ENCODE measurements at places on chromosomes 2 and 18. TPM values are rescaled to one million over a fixed set of nuclear protein-coding genes. Genes with fewer than 3 reads are reported as not detected.

DNA sequence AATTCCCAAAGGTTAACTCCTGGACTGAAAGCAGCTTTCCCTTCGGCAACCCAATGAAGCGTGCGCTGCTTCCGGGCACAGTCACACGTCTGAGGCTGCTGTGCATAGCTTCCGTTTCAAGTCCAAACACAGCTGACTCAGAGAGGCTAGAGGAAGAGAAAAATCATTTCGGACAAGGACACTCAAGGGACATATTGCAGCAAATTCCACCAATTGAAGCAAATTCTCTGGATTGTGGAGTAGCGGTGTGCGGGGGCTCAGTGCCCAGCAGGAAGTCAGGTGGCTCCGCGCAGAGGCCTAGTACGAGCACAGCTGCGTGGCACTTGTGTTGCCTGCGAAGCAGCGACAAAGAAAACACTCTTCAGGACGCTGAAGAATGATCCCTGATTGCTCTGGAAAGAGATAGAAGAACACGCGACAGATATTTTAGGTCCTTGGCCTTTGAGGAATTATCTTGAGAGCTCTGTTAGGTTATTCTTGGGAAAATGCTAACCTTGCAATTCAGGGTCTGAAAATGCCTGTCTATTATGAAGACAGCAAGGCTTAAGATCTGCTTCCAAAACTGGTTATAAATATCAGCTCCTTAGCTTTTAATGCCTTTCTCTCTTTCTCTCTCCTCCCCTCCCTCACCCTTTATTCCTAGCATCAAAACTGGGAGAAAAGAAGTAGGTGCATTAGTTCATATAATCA, 352.6 kb upstream of the DLGAP1 start:
- H3K4me1 ChIP-seq, result no peaks in the 10 kb centered on the region
- no peak overlapping the region for H3K27ac ChIP-seq
- no peak overlapping the region for H3K4me3 ChIP-seq
- H3K36me3 ChIP-seq, result no peaks in the 10 kb centered on the region
- DNase-seq, result no peak

GRCh38 chr2:142869461-142870106, 7.9 kb upstream of the KYNU start:
- peaks cover 6% of the 10 kb centered on the region for H3K4me1 ChIP-seq
- no peak overlapping the region for H3K27ac ChIP-seq
- H3K27me3 ChIP-seq, result no peaks in the 10 kb centered on the region
- no peaks in the 10 kb centered on the region for H3K36me3 ChIP-seq
- H3K4me3 ChIP-seq, result no peak overlapping the region
- no peak for DNase-seq

DNA sequence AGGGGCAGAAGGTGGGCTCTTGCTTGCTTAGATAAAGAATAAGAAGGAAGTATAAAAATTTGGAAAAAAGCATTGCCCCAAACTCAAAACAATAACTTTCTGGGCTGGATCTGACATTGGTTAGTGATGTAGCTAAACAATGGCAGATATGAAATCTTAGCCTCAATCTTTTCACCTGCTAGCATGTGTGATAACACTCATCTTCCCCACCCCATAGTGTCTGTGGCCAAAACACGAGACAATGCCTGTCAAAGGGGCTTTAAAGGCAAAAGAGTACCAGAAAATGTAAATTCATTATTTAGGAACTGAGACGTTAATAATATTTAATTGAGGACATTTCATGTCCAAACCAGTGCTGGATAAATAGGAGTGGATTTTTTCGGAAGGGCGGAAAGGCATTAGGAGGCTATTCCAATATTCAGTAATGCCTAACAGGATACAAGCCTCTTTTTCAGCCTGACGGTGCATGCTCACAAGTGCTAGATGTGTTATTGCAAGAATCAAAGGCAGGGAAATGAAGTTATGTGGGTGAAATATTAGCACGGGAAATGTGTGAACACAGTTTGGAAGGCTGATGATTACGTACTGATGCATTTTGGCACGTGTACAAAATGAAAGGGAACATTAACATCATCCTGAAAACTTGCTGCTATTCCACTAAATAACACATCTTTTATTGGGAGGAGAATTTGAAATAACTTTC, 395.7 kb downstream of the GALR1 start:
- H3K4me1 ChIP-seq, result no peaks in the 10 kb centered on the region
- DNase-seq, result no peak
- H3K36me3 ChIP-seq, result no peaks in the 10 kb centered on the region

- H3K27me3 ChIP-seq, result peaks cover 5% of the 10 kb centered on the region
- no peaks in the 10 kb centered on the region for H3K4me1 ChIP-seq
- no peaks in the 10 kb centered on the region for H3K36me3 ChIP-seq
- no peak overlapping the region for H3K27ac ChIP-seq
Observed at GRCh38 chr2:222239091-222239490, 59.7 kb downstream of the PAX3 start.

GRCh38 chr2:70655786-70656185, 102.2 kb upstream of the TGFA start:
- no peaks in the 10 kb centered on the region for H3K36me3 ChIP-seq
- H3K27ac ChIP-seq, result no peak overlapping the region
- H3K4me1 ChIP-seq, result no peaks in the 10 kb centered on the region
- peaks cover 6% of the 10 kb centered on the region for H3K27me3 ChIP-seq
- DNase-seq, result no peak

- no peak overlapping the region for H3K4me3 ChIP-seq
- no peak for DNase-seq
- H3K4me1 ChIP-seq, result no peaks in the 10 kb centered on the region
- no peaks in the 10 kb centered on the region for H3K27me3 ChIP-seq
- no peaks in the 10 kb centered on the region for H3K36me3 ChIP-seq
- H3K27ac ChIP-seq, result no peak overlapping the region
Observed at GRCh38 chr2:169010633-169011460, 20.3 kb downstream of the ABCB11 start.

DNA sequence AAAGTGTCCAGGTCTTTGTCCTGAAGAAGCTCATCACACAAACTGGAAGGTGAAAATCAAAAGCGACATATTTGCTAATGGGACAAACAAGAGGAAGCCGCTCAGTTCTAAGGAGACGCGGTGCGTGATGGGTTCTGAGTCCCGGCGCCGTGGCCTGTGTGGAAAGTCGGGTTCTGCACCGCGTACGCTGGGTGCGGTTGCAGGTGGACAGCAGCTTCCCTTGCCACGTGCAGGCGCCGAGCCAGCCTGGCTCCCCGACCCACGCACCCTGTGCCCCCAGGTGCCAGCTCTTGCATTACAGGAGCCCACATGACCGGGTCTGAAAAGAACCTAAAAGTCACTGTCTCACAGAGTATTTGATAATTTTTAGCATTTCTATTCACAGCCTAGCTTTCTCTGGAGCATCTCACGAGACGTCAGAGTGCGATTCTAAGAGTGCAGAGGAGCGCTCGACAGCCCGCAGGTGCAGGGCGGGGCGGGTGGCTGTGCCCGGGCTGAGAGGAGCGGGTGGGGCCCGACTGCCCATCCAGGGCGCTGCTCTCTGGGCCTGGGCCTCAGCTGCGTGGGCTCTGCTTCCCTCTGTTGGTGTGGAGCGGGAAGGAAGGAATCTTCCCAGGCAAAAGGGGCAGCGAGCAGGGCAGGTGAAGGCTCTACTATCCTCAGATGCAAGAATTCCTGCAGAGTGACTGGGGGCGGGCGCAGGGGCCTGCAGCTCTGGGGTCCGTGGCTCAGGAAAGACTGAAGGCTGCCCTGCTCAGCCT, 39.4 kb downstream of the MYT1L start:
- no peaks in the 10 kb centered on the region for H3K36me3 ChIP-seq
- H3K27me3 ChIP-seq, result no peaks in the 10 kb centered on the region
- no peak overlapping the region for H3K27ac ChIP-seq
- H3K4me1 ChIP-seq, result no peaks in the 10 kb centered on the region

GRCh38 chr2:189587780-189588179, 7.2 kb upstream of the SLC40A1 start:
- H3K4me1 ChIP-seq, result no peaks in the 10 kb centered on the region
- no peak overlapping the region for H3K4me3 ChIP-seq
- H3K36me3 ChIP-seq, result no peaks in the 10 kb centered on the region
- H3K27ac ChIP-seq, result no peak overlapping the region
- no peaks in the 10 kb centered on the region for H3K27me3 ChIP-seq
- DNase-seq, result no peak

DNA sequence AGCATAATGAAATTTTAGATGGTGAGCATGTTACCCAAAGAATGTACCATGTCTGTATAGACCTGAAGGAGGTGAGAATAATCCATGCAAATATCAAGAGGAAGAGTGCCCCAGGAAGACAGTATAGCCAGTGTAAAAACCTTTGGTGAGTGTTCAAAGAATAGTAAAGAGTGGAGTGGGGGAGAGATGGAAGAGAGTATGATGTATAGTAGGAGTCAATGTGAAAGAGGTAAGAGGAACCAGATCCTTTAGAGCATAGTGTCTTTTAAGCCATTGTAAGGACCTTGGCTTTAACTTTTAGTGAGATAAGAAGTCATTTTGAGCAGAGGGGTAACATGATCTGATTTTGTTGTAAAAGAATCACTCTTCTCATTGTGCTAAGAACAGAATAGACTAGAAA, 1052.3 kb upstream of the ZEB2 start:
- no peaks in the 10 kb centered on the region for H3K36me3 ChIP-seq
- no peak overlapping the region for H3K27ac ChIP-seq
- no peak for DNase-seq
- no peak overlapping the region for H3K4me3 ChIP-seq
- H3K4me1 ChIP-seq, result no peaks in the 10 kb centered on the region

GRCh38 chr2:230737300-230737699, 24.7 kb downstream of the CAB39 start:
- no peaks in the 10 kb centered on the region for H3K27me3 ChIP-seq
- peaks cover 7% of the 10 kb centered on the region for H3K36me3 ChIP-seq
- H3K4me1 ChIP-seq, result peaks cover 15% of the 10 kb centered on the region
- H3K27ac ChIP-seq, result no peak overlapping the region
- no peak for DNase-seq

- no peaks in the 10 kb centered on the region for H3K27me3 ChIP-seq
- peaks cover 29% of the 10 kb centered on the region for H3K36me3 ChIP-seq
- peaks cover 5% of the 10 kb centered on the region for H3K4me1 ChIP-seq
- no peak for DNase-seq
Observed at GRCh38 chr2:237977380-237977779, 10.6 kb downstream of the UBE2F start.

- H3K4me3 ChIP-seq, result no peak overlapping the region
- no peak for DNase-seq
- H3K27ac ChIP-seq, result no peak overlapping the region
- peaks cover 29% of the 10 kb centered on the region for H3K27me3 ChIP-seq
Observed at GRCh38 chr2:105952131-105952530, 207.4 kb downstream of the NCK2 start.

DNA sequence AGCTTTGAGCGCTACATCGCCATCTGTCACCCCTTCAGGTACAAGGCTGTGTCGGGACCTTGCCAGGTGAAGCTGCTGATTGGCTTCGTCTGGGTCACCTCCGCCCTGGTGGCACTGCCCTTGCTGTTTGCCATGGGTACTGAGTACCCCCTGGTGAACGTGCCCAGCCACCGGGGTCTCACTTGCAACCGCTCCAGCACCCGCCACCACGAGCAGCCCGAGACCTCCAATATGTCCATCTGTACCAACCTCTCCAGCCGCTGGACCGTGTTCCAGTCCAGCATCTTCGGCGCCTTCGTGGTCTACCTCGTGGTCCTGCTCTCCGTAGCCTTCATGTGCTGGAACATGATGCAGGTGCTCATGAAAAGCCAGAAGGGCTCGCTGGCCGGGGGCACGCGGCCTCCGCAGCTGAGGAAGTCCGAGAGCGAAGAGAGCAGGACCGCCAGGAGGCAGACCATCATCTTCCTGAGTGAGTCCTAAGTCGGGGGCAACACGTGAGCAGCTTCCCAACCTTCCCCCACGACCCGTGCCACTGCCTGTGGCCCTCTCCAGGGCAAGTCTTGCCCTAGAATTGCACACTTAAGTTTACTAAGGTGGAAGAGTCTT, 928 bp downstream of the GPR39 start:
- no peaks in the 10 kb centered on the region for H3K27me3 ChIP-seq
- H3K4me3 ChIP-seq, result no peak overlapping the region
- no peak overlapping the region for H3K27ac ChIP-seq
- H3K36me3 ChIP-seq, result no peaks in the 10 kb centered on the region

GRCh38 chr2:237055386-237056100, 30.1 kb upstream of the COPS8 start:
- DNase-seq, result no peak
- H3K27me3 ChIP-seq, result peaks cover 11% of the 10 kb centered on the region
- no peak overlapping the region for H3K4me3 ChIP-seq
- no peaks in the 10 kb centered on the region for H3K36me3 ChIP-seq
- no peak overlapping the region for H3K27ac ChIP-seq

DNA sequence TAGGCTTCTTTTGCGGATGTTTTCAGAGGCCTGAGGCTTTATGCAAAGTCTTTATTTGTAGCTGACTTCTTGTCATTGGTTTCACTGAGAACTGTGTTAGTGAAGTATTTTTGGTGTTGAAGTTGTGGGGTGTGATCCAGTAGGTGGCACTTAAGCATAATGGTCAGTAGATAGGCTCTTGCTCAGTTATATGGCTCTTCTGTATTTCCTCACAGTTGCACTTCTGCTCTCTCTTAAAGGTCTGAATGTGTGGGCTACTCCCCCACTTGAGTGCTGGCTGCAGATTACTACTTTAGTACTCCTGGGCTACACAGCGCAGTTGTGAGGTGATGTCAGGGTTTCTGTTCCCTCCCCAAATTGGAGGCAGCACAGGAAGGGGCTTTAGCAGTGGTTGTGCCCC, 133.8 kb upstream of the SCN7A start:
- H3K27me3 ChIP-seq, result no peaks in the 10 kb centered on the region
- no peaks in the 10 kb centered on the region for H3K36me3 ChIP-seq
- DNase-seq, result peak; percentile 4
- H3K4me1 ChIP-seq, result no peaks in the 10 kb centered on the region
- no peak overlapping the region for H3K4me3 ChIP-seq

- H3K36me3 ChIP-seq, result no peaks in the 10 kb centered on the region
- no peaks in the 10 kb centered on the region for H3K27me3 ChIP-seq
- peak overlapping the region; percentile 24 for H3K4me3 ChIP-seq
- peak; percentile 90 for DNase-seq
Observed at GRCh38 chr2:235666213-235666781, 172.5 kb downstream of the AGAP1 start.

- DNase-seq, result no peak
- H3K27ac ChIP-seq, result no peak overlapping the region
Observed at GRCh38 chr2:121670181-121670580, 20.9 kb upstream of the CLASP1 start.

The SERPINB11 gene
- not detected for total RNA-seq

The MC5R gene
- total RNA-seq, result not detected

The SLC38A11 gene
- under 0.01 TPM for total RNA-seq

The SLC19A3 gene
- total RNA-seq, result not detected

The EPHA4 gene
- 111 TPM for total RNA-seq

The WDR54 gene
- 43.6 TPM for total RNA-seq

The HDLBP gene
- 1,165 TPM for total RNA-seq

The MFSD2B gene
- not detected for total RNA-seq

The TRIM54 gene
- total RNA-seq, result not detected

The CD207 gene
- not detected for total RNA-seq

The SIX3 gene
- not detected for total RNA-seq
